Forelimb muscle (tissue), 1 donor: ENCODE measurements at places on chromosomes 4 and X.

GRCh38 chr4:28211676-28212470, 1351.2 kb downstream of the STIM2 start:
- DNase-seq = no peak

DNA sequence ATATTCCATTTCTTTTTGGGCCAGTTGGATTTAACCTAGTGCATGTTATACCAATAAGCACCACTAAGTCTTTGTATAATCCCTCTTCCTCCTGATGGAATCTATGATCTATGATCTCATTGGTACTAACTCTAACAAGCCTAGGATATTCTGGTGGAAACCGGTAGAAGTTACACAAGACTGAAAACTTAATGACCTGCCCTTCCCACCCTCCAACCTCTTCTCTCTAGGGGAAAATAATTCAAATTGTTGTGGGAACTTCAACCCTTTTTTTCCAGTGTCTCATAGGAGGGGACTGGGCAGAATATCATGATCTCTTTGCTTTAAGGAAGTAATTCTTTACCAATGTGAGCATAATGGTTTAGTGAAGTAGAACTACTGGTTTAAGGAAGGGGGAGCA, 289.5 kb upstream of the BOD1L1 start:
- DNase-seq = no peak

DNA sequence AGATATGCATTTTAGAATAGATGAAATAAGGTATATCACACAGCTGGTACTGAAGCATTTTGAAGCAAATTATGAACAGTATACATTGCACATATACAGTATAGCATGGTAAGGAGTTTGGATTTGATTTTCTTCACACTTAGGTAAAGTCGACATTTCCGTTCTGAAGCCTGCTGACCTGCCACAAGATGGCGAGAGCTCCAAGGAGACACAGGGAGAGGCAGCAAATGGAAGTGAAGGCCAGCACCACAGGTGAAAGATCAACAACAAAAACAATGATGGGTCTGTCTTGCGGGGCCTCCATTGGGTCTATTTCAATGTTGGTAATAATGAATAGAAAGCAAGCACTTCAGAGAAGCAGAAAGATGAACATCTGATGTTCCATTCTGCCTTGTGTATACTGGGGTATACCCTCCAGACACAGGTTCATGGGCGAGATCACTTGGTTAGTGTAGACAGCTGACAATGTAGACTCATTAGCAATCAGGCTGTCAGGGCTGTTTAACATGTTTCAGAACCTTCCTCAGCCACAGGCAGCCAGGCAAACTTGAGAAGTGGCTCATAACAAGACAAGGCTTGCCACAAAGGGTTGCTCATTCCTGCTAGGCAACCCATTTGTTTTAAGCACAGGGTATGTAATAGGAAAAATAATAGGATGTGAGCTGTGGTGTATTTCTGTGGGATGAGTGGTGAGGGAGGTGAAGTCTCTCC, 21.4 kb upstream of the NOX1 start:
- no peak for DNase-seq

DNA sequence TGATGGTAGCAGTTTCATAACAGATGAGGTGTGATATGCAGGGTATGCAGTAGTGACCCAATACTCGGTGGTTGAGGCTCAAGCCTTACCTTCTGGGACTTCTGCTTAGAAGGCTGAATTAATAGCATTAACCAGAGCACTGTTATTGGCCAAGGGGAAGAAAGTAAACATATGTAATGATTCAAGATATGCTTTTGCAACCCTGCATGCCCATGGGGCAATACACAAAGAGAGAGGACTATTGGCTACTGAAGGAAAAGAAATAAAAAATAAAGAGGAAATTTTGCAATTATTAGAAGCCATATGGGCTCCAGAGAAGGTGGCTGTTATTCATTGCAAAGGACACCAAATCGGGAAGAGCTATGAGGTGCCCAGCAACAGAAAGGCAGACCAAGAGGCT, 8.7 kb downstream of the GAGE10 start:
- no peak for DNase-seq

- DNase-seq = no peak
Measured at GRCh38 chr4:108346818-108347210, 178.1 kb upstream of the LEF1 start.

GRCh38 chr4:109701566-109702410, 1.5 kb downstream of the CASP6 start:
- DNase-seq = no peak

GRCh38 chrX:47245156-47245555, 12.3 kb downstream of the USP11 start:
- no peak for DNase-seq

DNA sequence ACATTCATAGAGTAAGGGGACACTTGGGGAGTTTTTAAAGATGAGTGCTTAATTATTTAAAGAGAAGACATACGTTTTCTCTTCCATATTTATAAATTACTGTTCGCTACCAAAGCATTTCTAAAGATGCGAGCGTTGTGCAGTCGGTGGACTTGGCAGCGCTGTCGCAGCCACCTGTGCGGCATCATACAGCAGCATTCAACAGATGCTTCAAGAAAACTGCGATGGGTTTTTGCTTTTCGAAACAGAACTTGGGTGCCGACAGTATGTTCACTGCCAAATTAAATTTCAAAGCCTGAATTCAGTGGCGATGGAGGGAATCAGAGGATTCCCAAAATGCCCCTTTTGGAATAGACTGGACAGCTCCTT, 1.6 kb upstream of the HTR2C start:
- no peak for DNase-seq

GRCh38 chr4:80103629-80104028, 30.6 kb upstream of the ANTXR2 start:
- no peak for DNase-seq

DNA sequence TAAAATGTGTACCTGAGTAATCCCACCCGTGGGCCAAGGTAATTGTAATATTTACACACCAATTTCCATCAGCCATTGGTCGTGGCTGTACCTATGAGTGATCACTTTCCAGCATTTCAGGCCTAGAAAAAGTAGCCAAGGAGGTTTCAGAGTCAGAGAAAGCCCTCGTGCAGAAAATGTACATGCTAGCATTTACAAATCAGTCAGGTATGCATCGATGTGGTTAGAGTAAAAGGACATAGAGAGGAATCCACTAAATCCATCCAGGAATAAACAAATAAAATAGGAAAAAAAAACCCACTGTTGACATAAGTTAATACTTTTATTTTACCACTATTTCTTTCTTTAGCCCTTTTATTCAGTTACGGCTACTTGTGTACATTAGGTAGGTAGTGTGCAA, 256.8 kb downstream of the TRIML1 start:
- DNase-seq = no peak

DNA sequence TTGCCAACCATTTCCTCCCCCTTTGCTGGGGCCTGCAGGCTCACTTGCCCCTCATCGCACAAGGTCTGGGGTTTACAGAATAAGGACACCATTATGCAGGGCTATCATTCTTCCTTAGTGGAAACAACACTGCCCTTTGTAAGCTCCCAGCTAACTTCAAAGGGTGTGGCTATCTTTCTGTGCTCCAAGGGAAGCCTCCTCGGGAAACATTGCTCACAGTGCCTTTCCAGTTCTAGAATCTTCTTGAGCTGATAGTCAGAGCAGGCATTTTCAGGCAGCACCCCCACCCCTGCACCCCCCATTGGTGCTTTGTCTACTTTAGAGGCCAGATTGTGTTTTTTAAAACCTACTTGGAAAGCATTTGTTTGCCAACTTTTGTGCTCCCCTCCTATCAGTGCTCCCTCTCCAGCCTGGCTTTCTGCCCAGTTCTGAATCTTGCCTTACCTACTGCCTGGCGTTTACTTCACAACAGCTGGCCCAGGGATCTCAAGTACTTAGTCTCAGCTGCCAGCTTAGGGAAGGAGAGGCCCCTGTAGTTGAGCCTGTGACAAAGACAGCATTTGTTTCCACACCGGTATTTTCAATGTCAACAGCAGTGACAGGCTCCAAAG, 53.5 kb downstream of the PLAC1 start:
- DNase-seq = no peak

DNA sequence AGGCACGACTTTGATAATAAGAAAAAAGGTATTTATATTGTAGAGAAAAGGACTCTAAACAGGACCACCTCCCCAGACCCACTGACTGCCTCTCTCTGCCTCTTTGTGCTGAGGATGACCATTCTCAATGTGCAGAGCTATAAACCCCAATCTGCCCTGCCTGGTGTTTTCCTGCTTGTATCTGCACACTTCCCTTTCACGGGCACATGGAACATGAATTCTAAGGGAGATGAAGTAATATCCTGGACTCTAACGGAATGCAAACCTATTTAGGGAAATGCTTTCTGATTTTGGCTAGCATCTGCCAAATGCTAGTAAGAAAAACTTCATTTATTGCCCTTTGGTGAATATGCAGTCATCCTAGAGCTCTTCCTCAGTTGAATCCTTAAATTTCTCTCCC, 2.4 kb downstream of the DIPK2B start:
- no peak for DNase-seq

DNA sequence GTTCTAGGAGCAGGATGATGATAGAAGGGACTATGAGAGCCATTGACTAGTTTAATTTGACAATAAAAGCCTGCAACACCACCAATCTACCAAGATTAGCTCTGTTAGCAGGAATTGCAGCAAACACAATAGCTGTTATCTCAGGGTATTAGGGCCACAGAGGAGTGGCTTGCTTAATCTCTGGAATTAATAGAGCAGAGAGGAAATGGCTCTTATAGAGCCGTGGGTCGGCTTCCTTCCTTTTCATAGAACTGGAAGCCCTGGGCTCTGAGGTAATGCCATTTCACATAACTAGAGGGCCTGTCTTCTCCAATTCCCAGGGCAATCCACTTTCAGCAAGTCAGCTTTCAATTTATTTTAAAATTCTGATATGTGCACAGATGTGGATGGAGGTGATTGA, 83.0 kb downstream of the MAMLD1 start:
- no peak for DNase-seq

- DNase-seq = no peak
Measured at GRCh38 chrX:65821721-65822496, 154.5 kb downstream of the MSN start.

DNA sequence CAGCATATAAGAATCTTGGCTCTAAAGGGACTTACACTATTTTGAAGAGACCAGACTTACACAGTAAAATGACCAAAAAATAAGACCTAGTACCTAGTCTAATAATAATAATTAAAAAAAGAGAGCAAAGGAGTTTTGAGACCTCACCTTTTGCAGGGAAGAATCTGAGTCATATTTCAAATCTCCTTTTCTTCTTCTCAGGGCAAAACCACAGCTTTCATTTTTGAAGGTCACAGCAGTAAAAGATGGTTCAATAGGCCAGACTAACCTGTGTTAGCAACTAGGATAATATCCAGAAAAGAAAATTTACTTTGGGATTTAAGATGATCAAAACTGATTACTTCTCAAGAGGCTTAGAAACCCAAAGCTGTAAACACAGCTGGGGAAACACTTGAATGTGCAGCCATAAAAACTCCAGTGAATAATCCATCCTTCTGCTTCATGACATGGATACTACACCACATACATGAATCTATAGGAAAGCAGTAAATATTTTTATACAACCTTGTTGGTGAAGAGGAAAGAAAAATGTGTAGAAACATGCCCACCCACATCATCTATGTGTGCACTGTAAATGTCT, 25.9 kb upstream of the LNX1 start:
- no peak for DNase-seq

DNA sequence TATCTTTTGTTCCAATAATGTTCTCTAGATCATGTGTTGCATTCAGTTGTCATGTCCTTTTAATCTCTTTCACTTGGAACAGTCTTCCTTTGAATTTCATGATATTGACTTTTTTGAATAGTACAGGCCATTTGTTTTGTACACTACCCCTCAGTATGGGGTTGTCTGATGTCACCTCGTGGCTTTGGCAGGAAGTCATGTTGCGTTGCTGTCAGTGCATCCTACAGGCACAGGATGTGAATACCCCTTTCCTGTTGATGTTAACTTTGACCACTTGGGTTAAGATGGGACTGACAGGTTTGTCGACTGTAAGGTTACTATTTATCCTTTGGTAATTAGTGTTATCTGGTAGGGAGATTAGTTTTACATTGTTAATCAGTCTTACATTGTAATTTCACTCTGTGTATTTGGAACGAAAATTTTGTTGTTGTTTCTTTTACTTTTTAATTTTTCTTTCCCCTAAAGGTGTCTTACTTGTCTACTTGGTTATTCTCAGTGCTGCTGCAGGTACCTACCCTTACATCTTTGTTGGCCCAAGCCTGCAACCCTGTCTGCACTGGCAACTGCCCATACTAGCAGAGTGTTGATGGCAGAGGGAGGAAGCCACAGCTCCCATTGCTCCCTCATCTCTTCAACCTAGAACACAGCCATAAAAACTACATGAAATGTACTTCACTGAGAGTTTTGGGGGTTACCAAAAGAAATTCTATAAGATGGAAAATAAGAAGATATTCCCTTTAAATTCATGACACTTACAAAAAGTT, 14.7 kb upstream of the ATP8A1 start:
- DNase-seq = no peak

DNA sequence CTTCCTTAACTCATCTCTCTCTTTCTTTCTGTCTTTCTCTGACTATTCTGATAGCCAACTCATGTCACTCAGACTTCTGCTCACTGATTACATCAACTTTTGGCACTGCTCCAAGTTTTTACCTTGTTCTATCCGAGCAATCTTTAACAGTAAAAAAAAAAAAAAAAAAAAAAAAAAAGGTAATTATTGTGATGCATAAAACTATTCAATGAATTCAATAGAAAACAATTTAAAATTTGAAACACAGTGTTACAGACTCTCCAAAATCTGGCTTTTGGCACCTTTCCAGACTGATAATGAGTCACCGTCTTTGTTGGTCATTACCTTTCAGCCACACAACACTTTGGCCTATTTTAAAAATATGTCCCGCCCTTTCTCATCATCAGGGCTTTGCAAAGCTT, 229.5 kb downstream of the GALNTL6 start:
- DNase-seq = no peak

- no peak for DNase-seq
Measured at GRCh38 chr4:146058531-146058930, 117.0 kb upstream of the LSM6 start.

DNA sequence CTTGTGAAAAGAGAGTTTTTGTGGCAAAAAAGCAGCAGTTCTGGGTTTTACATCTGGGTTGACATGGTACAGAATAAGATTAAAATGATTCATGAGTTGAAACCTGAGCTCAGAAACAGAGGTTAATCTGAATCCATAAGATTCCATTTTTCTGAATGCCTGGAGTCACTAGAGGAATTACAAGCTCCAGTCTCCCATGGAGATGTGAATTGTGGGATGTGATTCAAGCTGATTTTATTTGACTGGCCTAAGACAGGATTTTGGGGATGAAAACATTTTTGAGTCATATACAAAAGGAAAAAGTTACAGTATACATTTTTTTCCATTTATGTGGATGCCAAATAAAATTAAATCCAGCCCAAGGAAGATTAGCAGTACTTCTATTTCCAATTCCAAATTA, 161.1 kb downstream of the RBM46 start:
- peak; percentile 13 for DNase-seq

DNA sequence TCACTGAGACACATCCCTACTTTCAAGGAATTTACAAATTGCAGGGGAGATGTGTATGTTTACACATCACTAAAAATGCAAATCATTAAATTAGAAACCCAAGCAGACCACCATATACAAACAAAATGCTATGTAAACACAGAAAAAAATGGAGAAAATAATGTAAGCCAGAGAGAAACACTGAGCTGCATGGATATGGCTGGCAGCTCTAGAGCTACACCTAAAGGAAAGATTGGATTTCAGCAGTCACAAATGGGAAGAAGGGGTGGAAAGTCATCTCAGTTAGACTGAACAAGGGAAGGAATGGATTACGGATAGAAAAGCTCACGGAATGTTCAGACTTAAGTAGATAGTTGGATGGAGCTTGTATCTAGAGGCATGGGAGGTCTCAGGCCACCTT, 186.3 kb downstream of the MOSPD2 start:
- DNase-seq = no peak
